ENCODE measurements at places on chromosomes 1 and 21. TPM values are rescaled to one million over a fixed set of nuclear protein-coding genes. Genes with fewer than 3 reads are reported as not detected.
A peak's percentile ranks its signal among the peaks of the same experiment; 100 is the strongest.

- DNase-seq = no peak
Measured at GRCh38 chr1:151146072-151146411, 389 bp downstream of the SEMA6C start.

DNA sequence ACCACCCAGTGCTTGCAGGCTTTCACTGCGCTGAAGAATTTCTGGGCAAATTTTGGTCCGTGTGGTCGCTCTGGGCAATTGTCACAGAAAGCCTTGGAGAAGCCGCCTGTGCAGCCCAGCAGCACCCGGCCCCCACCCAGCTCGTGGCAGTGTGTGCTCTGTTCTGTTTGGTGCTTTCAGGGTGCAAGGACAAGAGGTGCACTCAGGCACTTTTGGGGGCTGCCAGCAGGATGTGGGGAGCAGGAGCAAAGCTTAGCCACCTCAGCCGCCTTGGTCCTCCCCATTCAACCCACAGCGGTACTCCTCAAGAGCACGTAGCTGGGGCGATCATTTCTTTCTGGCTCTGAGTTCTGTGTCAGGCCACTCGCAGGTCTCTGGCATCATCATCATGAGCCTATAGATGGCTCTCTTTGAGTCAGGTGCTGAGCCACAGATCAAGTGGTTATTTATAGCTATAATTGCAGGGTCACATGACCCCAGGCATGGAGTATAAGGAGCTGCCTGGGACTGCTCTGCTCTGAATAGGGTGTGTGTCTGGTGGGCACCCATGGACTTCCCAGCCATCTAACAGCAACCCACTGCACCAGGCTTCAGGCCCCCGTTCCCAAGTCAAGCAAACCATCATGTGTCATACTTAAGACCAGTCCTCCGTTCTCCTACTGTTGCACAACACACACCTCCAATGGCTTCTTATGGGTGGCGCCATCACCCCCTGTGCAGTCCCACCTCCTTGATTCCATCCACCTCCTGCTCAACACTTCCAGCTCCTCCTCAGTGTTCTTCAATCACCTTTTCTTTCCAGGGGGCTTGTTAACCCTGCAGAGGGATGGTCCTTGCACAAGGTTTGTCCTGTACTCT, 18.1 kb upstream of the TENT5C start:
- DNase-seq = no peak

FCRL5 gene
- total RNA-seq = 0.33 TPM

BATF3 gene
- total RNA-seq = not detected

CLCA1 gene
- total RNA-seq = not detected

DNA sequence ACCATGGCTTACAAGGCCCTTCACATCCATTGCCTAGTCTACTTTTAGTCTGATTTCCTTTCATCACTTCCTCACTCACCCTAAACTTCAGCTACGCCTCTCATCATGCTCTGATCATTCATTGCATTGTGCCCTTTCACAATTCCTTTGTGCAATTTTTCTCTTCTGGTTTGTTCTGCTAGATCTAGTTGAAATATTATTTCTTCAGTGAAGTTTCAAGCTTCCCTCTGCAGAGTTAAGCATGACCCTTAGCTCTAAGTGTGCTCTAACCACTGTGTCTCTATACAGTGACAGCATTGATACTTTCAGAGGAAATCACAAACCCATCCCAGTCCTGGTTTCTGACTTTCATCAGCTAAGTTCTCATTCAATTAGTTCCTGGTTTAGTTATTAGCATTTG, 166.1 kb downstream of the PLA2G4A start:
- no peak for DNase-seq

- DNase-seq = no peak
Measured at GRCh38 chr1:192170196-192170984, 12.1 kb downstream of the RGS18 start.

- peak; percentile 66 for DNase-seq
Measured at GRCh38 chr21:45427331-45428271, 22.6 kb downstream of the COL18A1 start.

SDHB gene
- 38.9 TPM for total RNA-seq

DNA sequence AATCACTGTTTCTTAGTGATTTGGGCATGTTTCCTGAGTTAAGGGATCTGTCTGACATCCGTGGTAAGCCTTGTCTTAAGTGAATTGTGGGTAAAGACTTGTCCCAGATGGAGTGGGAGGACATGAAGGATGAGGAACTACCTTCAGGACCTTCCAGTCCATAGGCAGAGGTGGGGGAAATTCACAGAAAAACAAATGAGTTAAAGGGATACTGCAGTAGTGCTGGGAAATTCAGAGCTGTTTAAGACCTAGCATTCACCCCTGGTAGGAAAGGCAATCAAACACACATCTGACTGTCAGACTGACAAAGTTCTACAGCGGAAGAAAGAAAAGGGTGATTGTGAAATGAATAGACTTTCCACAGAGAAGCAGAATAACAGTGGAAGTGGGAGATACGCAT, 3.0 kb downstream of the GNAT2 start:
- DNase-seq = no peak

- no peak for DNase-seq
Measured at GRCh38 chr1:210340311-210340710, 11.6 kb downstream of the HHAT start.

GRCh38 chr1:77468949-77469710, 187.3 kb downstream of the AK5 start:
- no peak for DNase-seq

DNA sequence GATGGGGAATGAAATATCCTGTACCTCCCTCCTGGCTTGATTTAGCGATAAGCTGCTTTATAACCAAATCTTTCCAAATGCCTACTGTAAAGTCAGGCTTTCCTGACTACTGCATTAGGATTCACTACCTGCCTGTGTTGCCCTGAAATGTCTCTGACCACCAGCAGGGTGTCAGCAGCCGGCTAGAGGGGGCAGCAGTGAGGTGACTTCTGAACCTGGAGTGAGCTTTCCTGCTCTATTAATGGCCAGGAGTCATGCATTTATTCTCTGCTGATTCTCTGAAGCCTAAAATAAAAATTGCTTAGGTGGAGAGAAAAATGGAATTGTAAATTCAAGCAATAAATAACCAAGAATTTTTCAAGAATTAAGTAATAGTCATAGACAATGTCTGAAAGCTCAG, 2.5 kb downstream of the BACE2 start:
- DNase-seq = peak; percentile 79

THEM5 gene
- not detected for total RNA-seq

LCE3E gene
- not detected for total RNA-seq

DNA sequence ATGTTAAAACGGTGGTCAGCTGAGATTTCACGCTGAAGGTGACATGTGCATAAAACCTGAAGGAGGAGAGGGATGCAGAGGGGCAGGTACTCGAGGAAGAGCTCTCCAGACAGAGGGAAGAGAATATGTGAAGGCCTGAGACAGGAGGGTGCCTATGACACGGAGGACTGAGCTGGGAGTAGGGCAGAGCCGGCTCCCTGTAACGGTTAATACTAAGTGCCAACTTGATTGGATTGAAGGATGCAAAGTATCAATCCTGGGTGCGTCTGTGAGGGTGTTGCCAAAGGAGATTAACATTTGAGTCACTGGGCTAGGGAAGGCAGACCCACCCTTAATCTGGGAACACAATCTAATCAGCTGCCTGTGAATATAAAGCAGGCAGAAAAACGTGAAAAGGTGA, 136.2 kb upstream of the SYT6 start:
- DNase-seq = no peak

CADM3 gene
- 0.26 TPM for total RNA-seq

DNA sequence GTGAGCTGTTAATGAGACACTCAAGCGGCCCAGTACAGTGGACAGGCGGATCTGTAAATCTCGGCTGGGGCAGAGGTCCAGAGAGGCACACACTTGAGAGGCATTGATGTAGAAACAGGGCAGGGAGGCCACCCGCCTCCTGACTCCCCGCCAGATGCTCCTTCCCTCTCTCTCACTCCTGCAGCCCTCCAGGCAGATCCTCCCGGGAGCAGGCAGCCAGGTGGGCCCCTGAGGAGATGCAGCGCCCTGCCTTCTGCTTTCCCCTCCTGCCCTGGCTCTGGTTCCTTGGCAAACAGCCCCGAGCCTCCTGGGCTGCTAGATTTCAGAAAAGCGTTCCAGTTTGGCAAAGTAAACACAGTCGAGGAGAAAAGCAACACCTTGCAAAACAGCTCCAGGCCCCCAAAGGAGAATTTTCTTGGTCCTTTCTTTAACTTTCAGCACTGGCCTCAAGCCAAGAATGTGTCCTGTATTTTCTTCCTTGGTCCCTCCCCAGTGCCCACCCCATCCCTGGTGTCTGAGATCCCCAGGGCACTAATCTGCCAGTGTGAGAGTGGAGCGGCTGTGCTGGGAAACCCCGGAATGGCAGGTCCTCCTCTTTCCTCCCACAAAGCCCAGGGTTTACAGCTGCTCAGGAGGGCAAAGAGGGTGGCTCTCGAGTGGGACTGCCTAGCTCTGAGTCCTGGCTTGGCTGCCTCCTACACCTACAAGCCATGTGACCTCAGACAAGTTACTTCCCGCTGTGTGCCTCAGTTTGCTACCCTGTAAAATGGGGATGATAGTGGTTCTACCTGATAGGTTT, 29.4 kb upstream of the IFNLR1 start:
- peak; percentile 23 for DNase-seq

DNA sequence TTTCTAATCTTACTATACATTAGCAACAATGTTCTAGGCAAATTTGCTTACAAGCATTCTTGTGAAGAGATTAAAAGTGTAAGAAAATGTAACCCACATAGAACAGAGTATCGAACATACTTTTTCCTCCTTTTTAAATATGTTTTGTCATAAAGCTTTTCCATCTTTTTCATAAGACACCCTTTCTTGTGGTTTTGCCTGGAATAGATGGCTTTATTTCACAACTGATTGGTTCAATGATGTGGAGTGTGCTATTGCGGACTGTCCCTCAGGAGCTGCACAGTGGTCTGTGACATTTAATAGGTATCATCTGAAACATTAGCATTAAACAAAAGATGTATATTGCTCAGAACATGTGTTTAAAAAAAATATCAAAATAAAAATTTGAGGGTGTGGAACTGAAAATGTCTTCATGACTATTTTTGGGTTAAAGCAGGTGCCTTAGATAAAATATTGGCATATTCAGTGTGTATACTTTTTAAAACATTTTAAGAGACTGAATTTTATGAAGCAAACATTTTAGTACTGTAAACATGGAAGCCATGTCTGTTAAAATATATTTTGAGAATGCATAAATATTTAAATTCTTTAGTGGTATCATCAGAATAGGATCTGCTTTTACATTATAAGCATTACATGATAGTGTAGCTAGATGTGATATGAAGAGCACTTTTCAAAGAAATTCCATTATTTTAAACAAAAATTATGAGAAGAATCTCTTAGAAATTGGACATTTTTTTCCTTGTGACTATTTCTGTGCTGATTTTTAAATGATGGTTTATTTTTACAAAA, 48.3 kb upstream of the C1orf146 start:
- DNase-seq = no peak

DNA sequence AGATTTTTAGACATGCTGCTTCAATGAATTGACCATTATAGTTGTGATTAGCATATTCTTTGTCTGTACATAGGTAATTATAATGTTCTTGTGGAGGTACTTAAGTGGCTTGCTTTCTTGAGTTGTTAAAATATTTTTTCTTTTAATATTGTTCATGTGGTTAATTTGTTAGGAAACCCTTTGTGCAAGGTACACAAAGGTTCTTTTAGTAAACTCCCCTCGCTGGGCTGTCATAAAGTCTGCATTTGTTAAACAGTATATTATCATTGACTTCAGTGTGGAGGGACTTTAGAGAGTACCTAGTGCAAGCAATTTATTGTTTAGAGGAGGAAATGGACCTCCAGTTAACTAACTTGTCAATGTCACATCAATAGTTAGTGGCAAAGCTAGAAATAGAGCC, 52.5 kb downstream of the DISP1 start:
- DNase-seq = no peak

FNDC5 gene
- total RNA-seq = not detected

DNA sequence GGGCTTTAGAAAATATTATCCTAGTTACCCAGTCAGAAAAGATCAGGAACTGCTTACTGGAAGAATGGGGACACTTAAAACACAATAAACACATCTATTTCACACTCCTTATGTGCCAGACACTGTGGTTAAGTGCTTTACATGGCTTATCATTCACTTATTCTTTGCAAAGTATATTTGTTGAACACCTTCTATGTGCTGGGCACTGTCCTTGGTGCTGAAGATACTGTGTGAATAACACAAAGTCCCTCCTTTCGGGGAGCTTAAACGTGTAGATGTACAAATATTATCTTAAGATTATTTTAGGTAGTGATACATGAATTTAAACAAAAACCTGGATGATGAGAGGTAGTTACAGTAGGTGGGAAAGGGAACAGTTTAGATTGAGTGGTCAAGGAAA, 169.3 kb downstream of the ST6GALNAC5 start:
- no peak for DNase-seq

RGS13 gene
- not detected for total RNA-seq

DNA sequence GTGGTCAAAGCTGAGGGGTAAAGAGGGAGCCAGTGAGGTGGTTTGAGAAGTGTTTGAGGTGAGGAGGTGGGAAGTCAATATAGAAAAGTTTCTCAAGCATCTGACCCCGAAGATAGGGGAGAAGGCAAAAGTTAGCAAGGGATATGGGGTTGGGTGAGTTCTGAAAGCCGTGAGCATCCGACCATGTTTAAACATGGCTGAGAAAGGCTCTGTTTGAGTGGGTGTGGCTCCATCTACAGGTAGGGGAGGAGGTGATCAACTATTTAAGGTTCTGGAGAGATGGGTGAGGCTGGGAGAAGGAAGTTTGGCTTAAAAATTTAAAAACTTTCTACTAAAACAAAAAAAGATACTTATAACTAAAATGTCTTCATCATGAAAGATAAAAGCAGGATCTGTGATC, 273.8 kb downstream of the KCNJ6 start:
- DNase-seq = peak; percentile 24

DNA sequence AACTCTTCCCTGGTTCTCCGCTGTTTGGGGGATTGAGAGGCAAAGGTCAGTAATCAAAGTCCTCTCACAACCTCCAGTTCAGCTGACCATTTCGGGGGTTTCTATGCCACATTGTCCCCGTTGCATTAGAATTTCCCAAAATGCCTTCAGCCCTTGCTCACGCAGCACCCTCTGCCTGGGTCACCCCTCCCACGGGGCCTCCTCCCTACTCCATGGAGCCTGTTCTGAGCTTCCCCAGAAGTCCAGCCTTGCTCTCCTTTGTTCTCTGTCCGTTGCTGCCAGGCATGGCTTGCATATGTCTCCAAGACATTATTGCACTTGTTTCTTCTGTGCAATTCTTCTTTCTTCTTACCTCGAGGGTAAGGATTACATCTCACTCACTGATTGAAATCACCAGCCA, 16.5 kb downstream of the DMRTB1 start:
- DNase-seq = no peak

DNA sequence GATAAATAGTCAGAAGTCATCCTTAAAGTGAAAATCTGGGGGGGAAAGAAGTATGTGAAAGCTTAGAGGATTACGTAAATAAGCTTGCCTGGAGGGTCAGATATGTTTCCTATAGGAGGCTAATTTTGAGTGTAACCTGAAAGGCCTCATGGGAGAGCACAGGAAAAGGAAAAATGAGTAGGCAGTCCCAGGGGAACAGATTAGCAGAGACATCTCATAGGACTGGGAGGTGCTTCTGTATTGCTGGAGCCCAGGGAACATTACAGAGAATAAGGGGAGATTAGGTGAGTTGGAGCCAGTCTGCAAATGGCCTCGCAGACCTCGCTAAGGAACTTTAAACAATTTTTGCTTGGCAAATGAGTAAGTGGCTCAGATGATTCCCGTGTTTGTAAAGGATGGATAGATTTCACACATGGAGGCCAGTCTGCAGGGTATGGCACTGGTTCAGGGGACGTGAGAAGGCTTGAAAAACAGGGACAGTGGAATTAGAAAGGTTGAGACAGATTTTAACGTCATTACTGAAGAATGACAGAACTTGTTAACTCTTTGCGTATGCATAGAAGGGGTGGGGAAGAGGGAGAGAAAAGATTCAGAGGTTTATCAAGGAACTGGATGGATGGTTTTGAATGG, 149.1 kb downstream of the GREM2 start:
- no peak for DNase-seq

All from body of pancreas (tissue), 4 donors.